ENCODE measurements at places on chromosomes 2 and 18.
A peak's percentile ranks its signal among the peaks of the same experiment; 100 is the strongest.

GRCh38 chr2:149313512-149313972, 16.8 kb upstream of the LYPD6 start:
- peak; percentile 28 for DNase-seq

- DNase-seq, result no peak
Observed at GRCh38 chr2:198134293-198134955, 330.0 kb downstream of the PLCL1 start.

- DNase-seq, result no peak
Observed at GRCh38 chr2:64667535-64667934, 13.8 kb upstream of the SERTAD2 start.

DNA sequence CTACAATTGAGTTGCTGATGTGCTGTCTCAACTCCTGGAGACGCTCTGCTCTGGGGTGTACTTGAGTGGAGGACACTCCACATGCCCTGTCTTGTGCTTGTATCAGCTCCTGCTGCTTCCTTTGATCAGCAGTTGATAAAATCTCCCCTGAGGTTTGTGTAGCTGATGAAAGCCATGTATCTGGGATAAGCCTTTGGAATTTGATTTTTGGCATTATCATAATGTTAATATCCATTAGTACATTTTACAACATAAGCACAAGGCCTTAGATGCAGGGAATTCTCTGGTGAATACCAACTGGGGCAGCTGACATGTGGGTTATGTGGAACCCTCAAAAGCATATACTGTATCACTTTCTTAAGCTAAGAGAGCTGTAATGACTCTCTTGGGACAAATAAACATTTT, 222.7 kb upstream of the ITGA4 start:
- no peak for DNase-seq

- DNase-seq, result no peak
Observed at GRCh38 chr2:142131010-142131669, at the start of gene LRP1B. TSS of gene LRP1B (minus strand) at chr2:142131016. CDS start at chr2:142130729, 287 bp downstream.

DNA sequence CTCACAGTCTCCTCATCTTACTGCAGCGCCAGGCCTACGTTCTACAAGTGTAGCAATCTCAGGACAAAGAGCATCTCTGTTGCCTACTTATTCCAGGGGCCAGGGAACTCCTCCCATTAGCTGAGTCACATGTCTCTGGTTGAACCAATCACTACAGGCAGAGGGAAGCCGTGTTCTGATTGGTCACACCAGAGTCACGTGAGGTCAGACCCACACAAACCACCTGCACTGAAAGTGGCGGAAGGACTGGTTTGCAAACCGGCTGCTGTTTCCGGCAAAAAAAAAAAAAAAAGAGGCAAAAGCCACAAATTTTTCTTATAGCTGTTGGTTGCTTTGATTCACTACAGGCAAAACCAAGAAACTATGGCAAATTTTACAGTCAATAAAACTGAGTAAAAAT, 21.9 kb upstream of the USP14 start:
- no peak for DNase-seq

DNA sequence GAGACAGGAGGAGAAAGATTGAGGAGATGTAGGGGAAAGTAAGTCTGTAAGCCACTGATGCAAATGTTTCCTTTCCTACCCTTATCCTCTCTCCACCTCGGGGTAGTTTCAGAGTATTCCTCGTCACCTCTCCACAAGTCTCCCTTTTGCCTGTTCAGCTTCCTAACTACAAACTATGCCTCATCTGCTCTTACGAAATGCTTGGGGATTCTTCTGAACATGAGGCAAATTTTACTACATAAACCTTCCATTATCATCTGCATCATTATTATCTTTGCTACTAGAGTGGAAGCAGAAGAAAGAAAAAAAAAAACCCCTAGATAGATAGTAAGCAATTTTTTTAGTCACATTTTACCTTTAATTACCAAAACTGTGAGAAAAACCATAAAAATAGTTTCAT, 43.1 kb upstream of the CWC22 start:
- DNase-seq, result no peak

DNA sequence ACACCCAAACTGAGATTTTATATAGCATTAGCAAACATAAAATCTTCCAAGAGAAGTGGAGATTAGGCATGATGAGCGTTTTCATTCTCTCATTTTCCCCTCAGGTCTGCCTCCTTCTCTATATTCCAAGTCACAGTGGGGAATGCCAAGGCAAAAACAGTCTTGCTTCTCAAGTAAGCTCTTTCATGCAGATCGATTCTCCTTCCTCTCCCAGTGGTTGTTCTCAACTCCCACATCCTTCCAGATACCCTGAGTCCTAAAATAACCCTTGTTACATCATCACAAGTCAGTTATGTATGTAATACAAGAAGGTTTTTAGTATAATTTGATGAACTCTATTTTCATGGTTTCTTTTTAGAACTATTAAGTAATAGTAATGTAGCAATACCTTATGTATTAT, 150.6 kb downstream of the TXNL1 start:
- DNase-seq, result no peak

GRCh38 chr18:35998967-35999366, 26.5 kb downstream of the RMP24 start:
- DNase-seq, result no peak

DNA sequence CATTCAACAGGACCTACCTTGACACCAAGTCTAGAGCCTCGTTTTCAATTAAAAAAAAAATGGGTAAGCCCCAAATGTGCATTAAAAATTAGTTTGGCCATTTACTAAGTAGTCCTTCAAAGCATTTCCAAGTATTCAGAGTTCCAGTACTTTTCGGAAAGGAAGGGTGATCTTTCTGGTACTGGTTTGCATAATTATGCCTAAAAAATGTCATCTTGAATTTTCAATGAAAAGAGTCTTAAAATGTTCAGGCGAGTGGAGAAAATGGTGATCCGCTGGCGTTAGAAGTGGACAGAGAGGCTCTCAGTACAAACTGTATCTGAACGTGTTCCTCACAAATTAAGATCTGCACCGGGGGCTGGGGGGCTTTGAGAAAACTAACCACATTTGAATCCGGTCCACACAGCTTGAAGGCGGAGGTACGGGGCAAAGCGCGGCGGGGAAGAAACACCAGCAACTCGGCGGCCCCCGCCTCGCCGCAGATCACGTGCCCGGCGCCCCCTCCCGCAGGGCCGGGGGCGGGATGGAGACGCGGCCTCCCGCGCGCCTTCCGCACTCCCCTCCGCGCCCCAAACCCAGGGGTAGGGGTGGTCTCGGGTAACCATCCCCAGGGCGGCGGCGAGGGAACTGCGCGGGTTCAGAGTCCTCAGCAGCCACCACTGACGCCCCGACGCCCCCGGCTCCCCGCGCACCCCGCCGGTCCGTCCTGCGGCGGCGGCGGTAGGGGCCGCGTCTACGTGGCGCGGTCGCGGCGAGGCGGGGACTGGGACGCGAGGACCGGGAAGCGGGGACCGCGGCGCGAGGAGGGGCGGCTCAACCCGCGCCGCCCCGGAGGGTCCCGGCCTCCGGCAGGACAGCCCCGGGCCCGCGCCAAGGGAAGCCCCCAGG, 564 bp downstream of the LPIN2 start:
- DNase-seq, result peak; percentile 38

- DNase-seq, result no peak
Observed at GRCh38 chr2:228615496-228615895, 434.0 kb upstream of the SPHKAP start.

- DNase-seq, result no peak
Observed at GRCh38 chr2:143698888-143699570, 569.8 kb downstream of the ARHGAP15 start.

DNA sequence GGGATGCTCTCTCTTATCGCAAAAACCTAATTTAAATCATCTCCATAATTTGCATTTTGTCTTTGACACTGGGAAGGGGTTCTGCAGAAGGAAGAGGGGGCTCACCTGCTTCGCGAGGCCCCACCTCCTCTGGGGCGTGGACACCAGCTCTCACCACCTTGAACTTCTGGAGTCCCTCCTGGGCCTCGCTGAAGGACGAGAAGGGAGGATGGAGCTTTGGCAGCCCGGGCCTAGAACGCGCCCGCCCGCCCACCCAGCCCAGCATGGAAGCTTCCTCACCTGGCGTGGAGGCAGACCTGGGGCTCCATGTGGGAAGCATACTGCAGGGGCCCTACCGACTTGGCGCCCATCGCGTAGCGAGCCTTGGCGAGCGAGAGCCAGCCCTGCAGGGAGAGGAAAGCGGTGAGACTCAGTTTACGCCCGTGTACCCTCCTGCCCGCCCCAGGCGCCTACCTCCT, 1.1 kb upstream of the IMP4 start:
- no peak for DNase-seq

GRCh38 chr2:46002507-46002883, 294.7 kb upstream of the EPAS1 start:
- no peak for DNase-seq

DNA sequence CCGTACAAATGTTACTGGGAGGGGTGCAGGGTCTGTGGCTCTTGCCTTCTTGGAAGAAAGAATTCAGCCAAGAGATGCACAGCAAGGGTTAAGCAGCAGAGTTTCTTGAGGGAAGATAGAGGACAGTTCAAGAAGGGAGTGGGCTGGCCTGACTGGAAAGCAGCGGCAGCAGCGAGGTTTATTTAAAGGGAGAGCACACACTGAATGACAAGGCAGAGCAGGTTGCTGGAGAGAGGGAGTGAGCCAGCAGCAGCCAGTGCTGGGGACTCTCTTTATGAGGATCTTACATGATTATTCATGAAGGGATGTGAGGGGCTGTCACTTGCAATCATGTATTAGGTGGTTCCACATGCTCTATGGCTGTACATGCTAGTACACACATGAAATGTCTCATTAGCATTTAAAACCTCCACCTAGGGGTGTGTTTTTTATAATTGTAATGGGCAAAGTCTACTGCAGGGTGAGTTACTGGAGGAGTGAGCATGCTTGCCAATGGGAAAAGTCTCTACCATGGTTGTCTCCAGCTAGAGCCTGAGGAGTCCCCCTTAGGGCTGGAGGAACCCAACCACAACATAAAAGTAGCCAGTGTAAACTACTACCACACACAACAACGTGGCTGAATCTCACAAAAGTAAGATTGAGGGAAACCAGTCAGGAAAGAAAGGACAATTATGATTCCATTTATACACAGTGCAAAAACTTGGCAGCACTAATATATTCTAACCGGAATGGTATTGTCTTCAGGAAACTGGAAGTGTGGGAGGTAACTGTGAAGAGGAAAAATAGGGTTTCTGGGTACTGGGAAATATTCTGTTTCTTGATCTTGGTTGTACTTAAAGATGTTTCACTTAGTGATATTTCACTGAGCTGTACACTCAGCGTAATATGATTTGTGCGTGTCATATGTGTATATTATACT, 87.6 kb upstream of the FAM110C start:
- no peak for DNase-seq

DNA sequence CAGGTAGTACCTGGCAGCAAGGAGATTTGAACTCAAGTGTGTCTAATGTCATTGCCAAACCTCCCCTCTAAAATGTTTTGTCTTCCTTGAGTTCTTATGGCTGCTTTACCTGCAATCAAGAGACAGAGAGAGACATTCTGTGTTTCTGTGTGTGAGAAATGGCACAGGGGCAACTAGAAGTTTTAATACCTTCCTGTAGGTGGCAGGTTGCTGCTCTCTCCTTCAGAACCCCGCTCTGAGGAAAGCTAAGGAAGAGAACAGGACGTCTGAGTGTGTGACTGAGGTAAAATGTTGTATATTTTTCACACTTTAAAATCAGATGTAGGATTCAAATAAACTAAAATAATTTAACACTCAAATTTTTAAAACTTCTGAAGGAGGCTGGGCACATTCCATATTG, 19.2 kb downstream of the DTNA start:
- DNase-seq, result peak; percentile 74

DNA sequence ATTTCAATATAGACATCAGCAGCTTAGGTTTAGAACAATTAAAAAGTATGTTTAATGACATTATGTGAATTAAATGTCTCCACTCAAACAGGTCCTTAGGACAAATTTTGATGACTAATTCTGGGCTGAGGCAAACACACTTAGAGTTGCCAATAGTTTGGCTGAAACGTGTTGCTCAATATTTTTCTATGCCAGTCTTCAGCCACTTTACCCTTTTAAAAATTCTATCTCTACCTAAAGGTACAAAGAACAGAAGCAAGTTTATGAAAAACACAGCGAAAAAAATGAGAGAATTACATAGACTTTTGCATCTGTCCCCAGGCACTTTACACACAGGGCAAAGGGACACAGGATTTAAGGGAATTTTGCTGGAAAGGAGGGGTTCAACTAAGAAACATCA, 4.5 kb downstream of the IDH1 start:
- DNase-seq, result no peak

DNA sequence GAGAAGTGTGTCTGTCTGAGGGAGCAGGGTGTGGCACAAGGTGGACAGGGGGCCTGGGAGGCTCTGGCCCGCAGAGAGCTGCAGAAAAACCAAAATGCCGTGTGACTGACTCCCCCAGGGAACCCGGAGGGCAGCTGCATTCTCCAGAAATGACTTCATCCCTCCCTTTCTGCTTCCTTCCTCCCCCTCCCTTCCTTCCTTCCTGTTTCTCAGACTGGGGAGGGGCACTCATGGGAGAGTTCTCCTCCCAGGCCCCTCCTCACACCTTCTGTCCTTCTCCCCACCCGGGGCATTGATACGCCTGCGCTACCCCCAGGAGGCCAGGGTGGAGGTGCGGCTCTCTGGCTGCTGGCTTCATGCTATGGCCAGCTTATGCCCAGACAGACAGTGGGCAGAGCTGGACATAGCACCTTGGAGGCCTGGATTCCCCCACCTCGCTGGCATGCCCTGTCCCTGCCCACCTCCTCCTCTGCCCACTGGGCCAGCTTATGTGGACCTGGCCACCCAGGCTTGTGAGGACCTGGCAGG, 8.2 kb upstream of the GPR17 start:
- no peak for DNase-seq

DNA sequence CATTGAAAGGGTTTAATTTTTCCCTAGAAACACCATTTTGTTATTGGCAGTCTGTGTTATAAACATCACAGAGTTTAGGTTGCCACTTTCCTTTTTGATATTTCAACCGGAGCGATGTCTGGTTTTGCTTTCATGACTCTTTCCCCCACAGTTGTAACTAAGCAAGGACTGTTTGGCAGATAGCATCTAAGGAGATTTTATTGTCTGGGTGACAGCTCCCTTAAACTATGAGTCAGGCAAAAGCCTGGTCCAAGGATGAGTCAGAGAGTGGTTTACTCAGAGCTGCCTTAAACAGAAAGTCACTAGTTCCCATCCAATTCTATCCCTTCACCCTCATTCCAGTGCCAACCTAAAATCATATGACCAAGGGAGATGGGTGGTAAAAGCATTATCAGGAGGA, 341.6 kb upstream of the VWC2L start:
- DNase-seq, result no peak

DNA sequence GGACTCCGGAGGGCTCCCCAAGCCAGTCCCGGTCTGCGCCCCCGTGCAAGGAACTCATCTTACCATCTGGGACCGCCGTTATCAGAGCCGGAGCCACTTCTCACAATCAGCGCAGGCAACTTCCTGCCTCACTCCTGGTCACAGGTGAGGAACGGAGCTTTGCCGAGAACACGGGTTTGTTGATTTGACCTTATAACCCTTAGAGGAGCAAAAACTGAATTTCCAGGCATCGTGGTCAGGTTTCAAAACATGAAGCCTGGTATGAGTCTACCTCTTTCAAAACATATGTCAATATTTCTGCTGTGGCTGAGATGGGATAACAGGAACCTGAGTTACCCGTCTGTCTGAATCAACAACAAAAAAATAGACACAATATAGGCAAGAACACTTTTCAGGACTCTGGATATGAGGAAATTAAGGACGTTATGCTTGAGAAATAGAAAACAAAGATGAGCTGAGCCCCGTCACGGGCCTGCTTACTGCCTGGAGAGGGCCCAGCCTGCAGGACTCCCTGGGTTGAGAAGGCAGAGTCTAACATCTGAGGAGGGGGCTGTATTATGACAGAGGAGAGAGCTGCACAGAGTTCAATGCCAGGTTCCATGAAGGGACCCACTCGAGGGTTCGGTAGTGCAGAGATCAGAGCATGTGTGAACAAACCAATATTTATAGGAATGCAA, 148.7 kb downstream of the NDUFA10 start:
- no peak for DNase-seq

- no peak for DNase-seq
Observed at GRCh38 chr2:216819766-216820165, 40.1 kb downstream of the TNP1 start.

Data from NCI-H2227 treated with DMSO at 0.1 percent for 48 hours (cell line).